ENCODE measurements at places on chromosomes 7 and 10.

DNA sequence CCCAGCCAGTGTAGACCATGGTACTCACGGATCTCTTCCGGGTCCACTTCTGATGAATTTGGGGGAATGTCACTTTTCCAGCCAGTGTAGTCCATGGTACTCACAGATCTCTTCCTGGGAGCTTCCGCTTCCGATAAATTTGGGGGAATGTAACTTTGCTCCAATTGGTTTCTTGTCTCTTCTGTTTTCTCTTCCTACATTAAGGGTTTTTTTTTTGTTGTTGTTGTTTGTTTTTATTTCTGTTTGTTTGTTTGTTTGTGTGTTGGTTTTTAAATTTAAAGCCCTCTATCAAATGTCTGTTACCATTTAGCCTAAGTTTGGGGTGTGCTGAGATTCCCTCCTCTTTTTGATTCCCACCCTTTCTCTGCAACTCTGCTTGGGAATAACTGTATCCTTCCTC, 475.8 kb upstream of the FZD8 start:
- no peak for DNase-seq

- DNase-seq: no peak
These were observed 13.4 kb downstream of the RPP30 start for GRCh38 chr10:90885176-90885575.

- DNase-seq: no peak
These were observed 95.4 kb downstream of the EXOC4 start for GRCh38 chr7:133348250-133348649.

DNA sequence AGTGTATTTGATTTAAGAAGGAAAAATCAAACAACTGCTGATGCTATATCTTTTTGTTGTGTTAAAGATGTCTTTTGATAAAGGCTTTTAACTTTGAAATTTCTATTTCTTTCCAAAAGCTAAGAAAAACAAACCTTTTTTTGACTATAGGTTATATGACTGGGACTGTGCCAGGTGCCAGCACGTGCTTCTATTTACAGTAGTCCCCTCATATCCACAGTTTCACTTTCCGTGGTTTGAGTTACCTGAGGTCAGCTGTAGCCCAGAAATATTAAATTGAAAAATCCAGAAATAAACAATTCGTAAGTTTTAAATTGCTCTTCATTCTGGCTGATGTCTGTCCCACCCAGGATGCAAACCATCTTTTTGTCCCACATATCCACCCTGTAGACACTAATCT, 104.3 kb downstream of the BBS9 start:
- DNase-seq: no peak

- DNase-seq: no peak
These were observed 12.8 kb downstream of the PRXL2A start for GRCh38 chr10:80421050-80421706.

DNA sequence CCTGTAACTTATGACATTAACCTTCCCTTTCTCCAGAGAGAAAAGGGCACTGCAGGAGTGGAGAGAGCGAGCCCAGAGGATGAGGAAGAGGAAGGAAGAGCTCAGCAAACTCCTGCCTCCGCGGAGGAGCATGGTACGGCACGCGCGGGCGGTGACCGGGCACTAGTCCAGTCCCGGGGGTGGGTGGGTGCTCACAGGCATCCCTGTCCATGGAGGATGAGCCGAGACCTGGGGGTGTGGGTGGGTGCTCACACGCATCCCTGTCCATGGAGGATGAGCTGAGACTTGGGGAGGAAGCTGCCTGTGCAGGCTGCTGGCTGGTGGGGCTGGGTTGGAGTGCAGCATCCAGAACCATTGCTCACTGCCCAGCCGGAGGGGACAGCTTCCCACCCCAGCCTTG, 23.8 kb downstream of the LRRC27 start:
- DNase-seq: no peak

- DNase-seq: no peak
These were observed 13.0 kb downstream of the TUBGCP2 start for GRCh38 chr10:133295426-133296320.

- DNase-seq: no peak
These were observed 7.6 kb downstream of the LZTS2 start for GRCh38 chr10:101007099-101007711.

- DNase-seq: no peak
These were observed 6.3 kb downstream of the C7orf57 start for GRCh38 chr7:48041653-48041970.

- DNase-seq: no peak
These were observed 70.0 kb downstream of the AFAP1L2 start for GRCh38 chr10:114334301-114334700.

GRCh38 chr10:118256209-118256608, 85.9 kb downstream of the FAM204A start:
- DNase-seq: no peak

- DNase-seq: peak; percentile 90
These were observed 21.6 kb downstream of the NT5C3A start for GRCh38 chr7:33040803-33041516.

GRCh38 chr10:74084955-74085354, 65.7 kb downstream of the AP3M1 start:
- no peak for DNase-seq

GRCh38 chr10:102770792-102771191, 27.0 kb downstream of the WBP1L start:
- no peak for DNase-seq

DNA sequence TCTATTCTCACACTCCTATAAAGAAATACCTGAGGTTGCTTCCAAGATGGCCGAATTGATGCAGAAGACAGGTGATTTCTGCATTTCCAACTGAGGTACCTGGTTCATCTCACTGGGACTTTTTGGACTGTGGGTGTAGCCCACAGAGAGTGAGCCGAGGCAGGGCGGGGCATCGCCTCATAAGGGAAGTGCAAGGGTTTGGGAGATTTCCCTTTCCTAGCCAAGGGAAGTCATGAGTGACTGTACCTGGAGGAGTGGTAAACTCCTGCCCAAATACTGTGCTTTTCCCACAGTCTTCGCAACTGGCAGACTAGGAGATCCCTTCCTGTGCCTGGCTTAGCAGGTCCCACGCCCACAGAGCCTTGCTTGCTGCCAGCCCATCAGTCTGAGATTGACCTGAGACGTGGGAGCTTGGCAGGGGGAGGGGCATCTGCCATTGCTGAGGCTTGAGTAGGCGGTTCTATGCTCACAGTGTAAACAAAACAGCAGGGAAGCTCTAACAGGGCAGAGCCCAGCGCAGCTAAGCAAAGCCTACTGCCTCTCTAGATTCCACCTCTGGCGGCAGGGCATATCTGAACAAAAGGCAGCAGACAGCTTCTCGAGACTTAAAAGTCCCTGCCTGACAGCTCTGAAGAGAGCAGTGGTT, 152.2 kb downstream of the ARL4A start:
- no peak for DNase-seq

DNA sequence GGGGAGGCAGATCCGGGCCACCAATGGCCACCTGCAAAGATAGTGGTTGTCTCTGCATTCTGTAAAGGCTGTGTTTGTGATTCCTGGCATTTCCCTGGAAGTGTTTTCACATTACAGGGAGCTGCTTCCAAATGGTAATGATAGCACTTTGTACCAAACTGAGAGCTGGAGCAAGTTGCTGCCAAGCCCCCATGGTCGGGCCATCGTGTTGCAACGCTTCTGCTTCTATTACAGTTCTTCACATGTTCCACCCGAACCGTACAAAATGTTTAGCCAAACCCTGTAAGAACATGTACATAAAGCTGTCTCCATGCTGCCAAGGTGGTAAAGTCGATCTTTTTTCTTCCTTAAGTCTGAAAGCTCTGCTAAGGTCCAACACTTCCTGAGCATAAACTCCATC, 397.7 kb upstream of the NFE2L3 start:
- no peak for DNase-seq

- no peak for DNase-seq
These were observed 72.7 kb downstream of the PTPRZ1 start for GRCh38 chr7:121945480-121946236.

- no peak for DNase-seq
These were observed 4.8 kb upstream of the AKR1B10 start for GRCh38 chr7:134522601-134523000.

DNA sequence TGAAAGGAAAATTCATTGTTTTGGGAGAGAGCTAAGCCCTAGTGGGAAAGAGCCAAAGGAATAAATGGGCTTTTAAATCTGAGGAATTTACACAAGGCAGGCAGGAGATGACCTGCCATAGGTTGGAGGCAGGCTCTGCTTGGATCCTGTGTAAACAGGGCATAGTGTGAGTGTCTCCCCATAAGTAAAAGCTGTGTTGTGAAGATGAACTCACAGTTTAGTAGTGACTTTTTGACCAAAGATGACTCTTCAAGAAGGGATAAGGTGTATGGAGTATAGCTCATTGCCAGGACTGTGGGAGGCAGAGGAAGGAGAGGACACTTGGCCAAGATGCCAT, 63.2 kb downstream of the KAT6B start:
- no peak for DNase-seq

DNA sequence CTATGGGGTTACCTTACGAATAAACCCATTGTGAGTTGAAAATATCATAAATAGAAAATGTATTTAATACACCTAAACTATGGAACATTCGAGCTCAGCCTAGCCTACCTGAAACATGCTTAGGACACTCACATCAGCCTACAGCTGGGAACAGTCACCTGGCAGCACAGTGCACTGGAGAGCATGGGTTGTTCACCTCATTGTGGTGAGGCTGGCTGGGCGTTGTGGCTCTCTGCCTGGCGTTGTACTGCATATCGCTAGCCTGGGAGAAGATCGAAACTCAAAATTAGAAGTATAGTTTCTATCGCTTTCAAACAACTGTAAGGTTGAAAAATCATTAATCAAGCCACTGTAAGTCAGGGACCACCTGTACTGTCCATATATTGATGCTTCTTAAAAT, 17.3 kb upstream of the HBP1 start:
- no peak for DNase-seq

- DNase-seq: no peak
These were observed 24.1 kb downstream of the ZNF92 start for GRCh38 chr7:65397730-65398142.

DNA sequence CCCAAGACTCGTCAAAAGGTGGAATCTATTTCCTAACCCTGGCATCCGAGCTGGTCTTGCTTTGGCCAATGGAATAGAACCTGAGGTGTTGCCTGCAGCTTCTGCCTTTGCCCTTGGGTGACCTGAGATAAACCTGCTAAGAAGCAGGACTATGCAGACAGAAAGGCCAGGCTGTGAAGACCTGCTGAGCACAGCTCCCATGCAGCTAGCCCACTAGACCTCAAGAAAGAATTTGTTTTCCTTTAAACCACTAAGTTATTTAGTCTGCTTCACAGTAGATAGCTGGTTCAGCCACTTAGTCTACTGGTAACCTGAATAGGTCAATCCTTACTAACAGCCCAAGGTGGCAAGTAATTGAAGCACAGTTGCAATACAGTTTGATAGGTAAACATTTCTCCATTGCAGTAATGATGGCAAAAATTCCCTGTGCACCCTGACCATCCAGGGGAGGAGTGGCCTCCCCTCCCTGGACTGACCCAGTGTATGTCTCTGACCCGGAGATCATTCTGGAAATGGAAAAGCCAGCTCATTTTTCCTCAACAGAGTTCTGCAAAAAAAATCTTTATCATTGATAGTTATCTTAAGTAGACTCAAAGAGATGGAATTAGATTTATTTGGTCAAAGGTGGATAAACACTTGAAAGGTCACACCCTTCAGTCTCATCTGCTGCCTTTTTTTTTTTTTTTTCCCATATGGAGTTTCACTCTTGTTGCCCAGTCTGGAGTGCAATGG, 20.0 kb downstream of the TNS3 start:
- DNase-seq: no peak

DNA sequence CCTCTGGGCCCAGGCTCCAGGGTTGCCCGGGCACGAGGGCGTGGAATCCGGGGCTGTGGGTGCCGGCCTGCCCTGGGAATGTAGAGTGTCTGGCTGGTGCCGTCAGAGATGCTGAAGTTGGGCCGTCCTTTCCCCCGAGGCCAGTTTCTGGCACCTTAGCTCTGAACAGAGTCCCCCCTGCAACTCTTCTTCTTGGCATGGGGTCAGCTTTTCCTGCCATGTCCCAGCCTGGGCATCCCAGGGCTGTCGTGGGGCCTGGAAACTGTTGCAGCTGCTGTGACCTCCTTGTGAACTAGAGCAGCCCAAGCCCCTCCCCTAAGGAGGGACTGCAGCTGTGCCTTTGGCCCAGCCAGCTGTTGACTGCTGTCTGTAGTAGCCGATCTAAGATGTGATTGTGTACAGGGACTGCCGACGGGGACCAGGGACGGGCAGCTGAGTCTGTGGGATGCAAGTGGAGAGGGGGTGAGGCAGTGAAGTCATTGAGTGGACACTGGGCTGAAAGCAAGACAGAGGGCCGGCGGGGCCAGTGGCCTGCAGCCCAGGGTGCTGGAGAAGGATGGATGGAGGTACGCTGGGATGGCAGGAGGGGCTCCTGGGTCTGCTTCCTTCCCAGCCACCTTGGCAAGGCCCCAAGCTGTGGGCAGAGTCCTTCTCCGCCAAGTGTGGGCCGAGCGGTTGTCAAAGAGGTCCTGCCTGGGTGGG, 35.8 kb downstream of the GBX1 start:
- DNase-seq: no peak

DNA sequence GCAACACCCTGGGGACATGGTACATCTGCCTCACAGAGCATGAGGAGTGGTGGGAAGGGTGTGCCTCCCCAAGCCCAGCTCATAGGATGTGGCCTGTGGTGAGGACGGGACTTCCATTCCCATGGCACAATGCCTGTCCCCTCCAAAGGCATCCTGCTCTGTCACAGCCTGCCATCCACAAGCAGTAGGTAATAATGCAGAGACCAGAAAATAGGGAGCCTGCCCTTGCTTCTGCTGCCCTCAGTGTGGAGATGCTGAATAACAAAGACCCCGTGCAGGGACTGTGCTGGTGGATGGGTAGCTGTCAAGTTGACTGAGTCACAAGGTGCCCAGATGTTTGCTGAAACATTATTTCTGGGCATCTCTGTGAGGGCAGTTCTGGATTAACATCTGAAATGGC, 199.9 kb upstream of the GRB10 start:
- DNase-seq: peak; percentile 23

GRCh38 chr10:8614054-8614565, 559.6 kb downstream of the GATA3 start:
- no peak for DNase-seq

- no peak for DNase-seq
These were observed 357.1 kb downstream of the SEMA3D start for GRCh38 chr7:84829719-84830118.

All from HAP-1 (cell line).